Hematopoietic multipotent progenitor cell treated with erythropoietin and hydrocortisone succinate and interleukin-3 and kit ligand, for 17 days (in vitro differentiated cells): ENCODE measurements at places on chromosomes 5 and 9.

DNA sequence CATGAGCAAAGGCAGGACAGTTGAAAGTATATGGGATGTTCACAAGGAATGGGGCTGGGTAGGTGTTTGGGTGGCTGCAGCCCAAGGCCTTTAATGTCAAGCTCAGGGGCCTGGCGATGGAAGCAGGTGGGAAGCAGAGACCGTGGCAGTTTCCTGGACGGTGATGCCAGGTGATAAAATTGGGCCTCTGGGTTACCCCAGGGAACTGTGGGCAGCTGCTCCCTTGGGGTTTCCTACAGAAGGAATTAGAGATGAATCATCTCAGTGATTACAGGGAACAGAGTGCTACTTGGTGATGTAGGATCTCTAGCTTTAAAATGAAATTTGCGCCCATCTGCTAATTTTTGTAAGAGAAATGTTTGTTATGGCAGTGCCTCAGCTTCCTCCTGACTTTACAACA lies 39.2 kb downstream of the TSTD2 start:
- no peak for DNase-seq

DNA sequence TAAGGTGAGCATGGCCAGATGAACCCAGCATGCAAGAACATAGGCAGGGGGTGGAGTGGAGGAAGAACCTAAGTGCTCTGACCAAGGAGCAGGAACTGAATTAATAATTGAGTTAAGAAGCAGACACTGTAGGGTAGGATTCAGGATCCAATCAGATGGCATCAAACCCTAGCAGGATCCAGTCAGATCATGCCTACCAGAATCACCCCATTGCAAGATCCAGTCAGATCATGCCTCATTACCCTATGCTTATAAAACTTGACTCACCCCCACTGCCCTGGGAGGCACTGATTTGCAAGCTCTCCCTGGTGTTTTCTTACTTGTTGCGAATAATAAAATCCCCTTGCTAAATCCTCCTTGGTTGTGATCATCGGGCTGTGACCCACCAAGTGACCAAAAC lies 19.7 kb downstream of the TUSC1 start:
- no peak for DNase-seq

GRCh38 chr9:14945351-14945750 lies 35.1 kb upstream of the FREM1 start:
- no peak for DNase-seq

GRCh38 chr9:110114086-110114858 lies 93.7 kb downstream of the C9orf152 start:
- no peak for DNase-seq

GRCh38 chr5:31995006-31995405 lies 179.1 kb downstream of the GOLPH3 start:
- no peak for DNase-seq
